IMR-90 (cell line): ENCODE measurements at places on chromosomes 7 and 10. TPM values are rescaled to one million over a fixed set of nuclear protein-coding genes. Genes with fewer than 3 reads are reported as not detected.
A peak's percentile ranks its signal among the peaks of the same experiment; 100 is the strongest.

- peaks cover 3% of the 10 kb centered on the region; the same call in 1 of the 2 replicates for H3K36me3 ChIP-seq
- no peaks in the 10 kb centered on the region for H3K27me3 ChIP-seq
- H3K4me1 ChIP-seq, result peaks cover 3% of the 10 kb centered on the region; the same call in 1 of the 2 replicates
- H3K27ac ChIP-seq, result no peak overlapping the region
- H3K4me3 ChIP-seq, result no peak overlapping the region
These were observed 134.0 kb downstream of the CD36 start for GRCh38 chr7:80772347-80772993.

DNA sequence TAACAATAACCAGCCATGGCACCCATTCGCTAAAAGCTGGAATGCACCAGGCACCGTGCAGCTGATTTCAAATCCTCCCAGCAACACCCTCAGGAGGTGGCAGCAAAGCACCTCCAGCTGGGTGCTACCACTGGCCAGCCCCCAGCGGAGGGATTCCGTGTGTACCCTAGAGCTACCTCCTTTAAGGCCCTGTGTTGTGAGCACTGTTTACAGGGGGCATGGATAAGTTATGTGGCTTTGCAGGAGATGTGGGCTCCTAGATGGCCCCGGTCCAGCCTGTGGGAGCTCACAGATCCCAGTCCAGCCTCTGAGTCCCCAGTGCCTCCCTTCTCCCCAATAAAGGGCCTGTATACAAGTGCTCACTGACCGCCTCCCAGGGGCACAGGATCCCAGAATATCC lies 27.1 kb downstream of the TNRC18 start:
- DNase-seq, result no peak
- H3K4me3 ChIP-seq, result peak overlapping the region; percentile 17; the same call in 1 of the 2 replicates
- peaks cover 48% of the 10 kb centered on the region for H3K36me3 ChIP-seq
- peaks cover 7% of the 10 kb centered on the region; the same call in 1 of the 2 replicates for H3K4me1 ChIP-seq
- no peaks in the 10 kb centered on the region for H3K27me3 ChIP-seq

GRCh38 chr10:121900443-121901174 lies 27.2 kb downstream of the ATE1 start:
- peaks cover 6% of the 10 kb centered on the region for H3K36me3 ChIP-seq
- H3K27ac ChIP-seq, result no peak overlapping the region
- H3K4me3 ChIP-seq, result no peak overlapping the region
- peak; percentile 71 for DNase-seq

AFAP1L2 gene
- total RNA-seq, result under 0.01 TPM in 1 of 2 replicates, not detected in the other

HOXA9 gene
- 0.18 and 0.28 TPM in 2 replicates for total RNA-seq

DNA sequence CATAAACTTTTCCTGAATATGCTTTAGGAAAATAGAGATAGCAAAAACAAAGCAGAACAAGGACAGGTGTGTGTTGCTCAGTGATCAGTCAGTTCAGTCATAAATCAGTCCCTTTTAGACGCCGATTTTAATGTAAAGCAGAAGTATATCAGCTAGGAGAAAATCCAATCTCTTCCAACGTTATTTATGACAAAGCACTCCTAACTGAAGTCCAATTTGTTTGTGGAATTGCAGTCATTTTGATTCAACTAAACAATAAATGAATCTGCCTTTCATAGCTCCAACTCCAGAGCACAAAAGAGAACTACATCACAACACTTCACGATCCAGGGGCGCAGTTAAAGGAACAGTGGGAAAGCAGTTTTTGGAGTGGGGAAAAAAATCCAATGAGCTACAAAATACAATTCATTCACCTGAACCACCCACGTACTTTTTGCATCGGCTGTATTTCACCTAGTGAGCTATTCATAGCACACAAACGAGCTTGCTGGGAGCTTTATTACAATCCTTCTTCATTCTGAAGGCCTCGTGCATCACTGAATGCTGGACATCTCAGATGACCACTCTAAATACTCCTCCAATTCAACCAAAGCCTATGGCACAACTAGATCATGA lies 151.3 kb downstream of the LRRN3 start:
- no peak for DNase-seq
- no peaks in the 10 kb centered on the region for H3K36me3 ChIP-seq
- no peak overlapping the region for H3K4me3 ChIP-seq
- H3K27me3 ChIP-seq, result no peaks in the 10 kb centered on the region
- no peaks in the 10 kb centered on the region for H3K4me1 ChIP-seq

DNA sequence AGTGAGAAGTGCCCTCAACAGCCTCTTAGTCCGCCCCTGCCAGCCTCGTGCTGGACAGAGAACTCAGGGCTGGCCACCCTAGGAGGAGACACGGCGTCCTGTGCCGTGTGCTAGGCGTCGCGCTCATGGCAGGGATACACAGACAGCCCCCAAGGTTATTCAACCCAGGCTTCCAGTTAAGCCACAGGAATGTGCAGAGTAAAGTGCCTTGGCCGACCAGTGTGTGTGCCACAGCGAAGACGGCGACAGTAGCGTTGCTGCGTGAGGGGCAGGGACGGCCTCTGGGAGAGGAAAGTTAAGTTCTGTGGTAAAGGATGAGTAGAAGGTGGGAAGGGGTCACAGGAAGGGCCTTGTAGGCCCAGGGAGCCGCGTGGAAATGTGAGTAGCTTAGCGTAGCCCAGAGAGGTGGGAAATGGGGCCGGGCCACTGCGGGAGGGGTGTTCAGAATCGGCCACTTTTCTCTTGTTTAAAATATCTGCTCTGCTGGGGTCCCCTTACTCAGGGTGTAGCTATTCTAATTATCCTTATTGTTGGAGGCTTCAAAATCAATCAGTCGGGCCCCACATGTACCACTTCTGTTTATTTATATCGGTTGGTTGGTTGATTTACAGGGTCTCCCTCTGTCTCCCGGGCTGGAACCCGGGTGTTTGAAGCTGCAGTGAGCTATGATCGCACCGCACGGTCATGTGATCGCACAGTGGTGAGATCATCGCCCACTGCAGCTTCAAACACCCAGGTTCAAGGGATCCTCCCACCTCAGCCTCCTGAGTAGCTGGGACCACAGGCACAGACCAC lies 24.5 kb downstream of the TMEM120A start:
- peaks cover 11% of the 10 kb centered on the region; the same call in 1 of the 2 replicates for H3K4me1 ChIP-seq
- no peak for DNase-seq
- H3K27ac ChIP-seq, result no peak overlapping the region
- no peaks in the 10 kb centered on the region for H3K27me3 ChIP-seq
- no peak overlapping the region for H3K4me3 ChIP-seq
- H3K36me3 ChIP-seq, result peaks cover 17% of the 10 kb centered on the region; the same call in 1 of the 2 replicates

- no peak overlapping the region for H3K4me3 ChIP-seq
- DNase-seq, result peak; percentile 44
- H3K27ac ChIP-seq, result no peak overlapping the region
- H3K27me3 ChIP-seq, result no peaks in the 10 kb centered on the region
These were observed 227.6 kb upstream of the NPSR1 start for GRCh38 chr7:34430456-34430855.

- H3K27ac ChIP-seq, result no peak overlapping the region
- no peaks in the 10 kb centered on the region for H3K4me1 ChIP-seq
- no peaks in the 10 kb centered on the region for H3K27me3 ChIP-seq
- DNase-seq, result no peak
- no peaks in the 10 kb centered on the region for H3K36me3 ChIP-seq
These were observed 171.6 kb downstream of the WDR37 start for GRCh38 chr10:1227510-1228402.

- H3K27me3 ChIP-seq, result no peaks in the 10 kb centered on the region; the same call in 1 of the 2 replicates
- no peak overlapping the region for H3K4me3 ChIP-seq
- DNase-seq, result no peak
These were observed 52.8 kb downstream of the PWWP2B start for GRCh38 chr10:132449811-132450181.
